ENCODE measurements at places on chromosomes 12 and 14.

- no peak for DNase-seq
These were observed 11.5 kb upstream of the KRT80 start for GRCh38 chr12:52203079-52203921.

GRCh38 chr14:72619111-72619571 is 274.8 kb downstream of the DPF3 start:
- no peak for DNase-seq

DNA sequence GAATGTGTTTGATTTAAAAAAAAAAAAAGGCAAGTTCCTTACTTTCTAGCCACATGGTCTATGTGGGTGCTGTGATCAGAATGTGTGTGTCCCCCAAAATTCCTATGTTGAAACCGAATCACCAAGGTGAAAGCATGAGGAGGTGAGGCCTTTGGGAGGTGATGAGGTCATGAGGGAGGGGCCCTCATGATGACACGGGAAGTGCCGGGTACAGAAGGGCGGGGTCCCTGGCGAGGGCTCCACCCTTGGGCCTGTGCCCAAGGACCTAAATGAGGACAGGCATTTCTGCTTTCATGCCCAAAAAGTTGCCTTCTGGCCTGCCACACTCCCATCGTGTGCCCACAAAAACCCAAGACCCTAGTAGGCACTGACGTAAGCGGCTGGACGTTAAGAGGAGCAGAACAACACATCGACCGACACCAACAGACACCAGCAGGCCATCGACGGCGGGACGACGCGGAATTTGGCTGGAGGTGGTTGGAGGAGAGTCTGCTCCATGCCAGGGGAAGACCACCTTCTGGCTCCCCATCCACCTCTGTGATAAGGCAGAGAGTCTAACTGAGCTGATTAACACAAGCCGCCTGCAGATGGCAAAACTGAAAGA is 211.8 kb downstream of the FOXN3 start:
- DNase-seq, result no peak

- DNase-seq, result peak; percentile 36
These were observed 1.9 kb upstream of the PTMS start for GRCh38 chr12:6764011-6764828.

GRCh38 chr14:93510056-93510455 is 79.3 kb downstream of the UNC79 start:
- DNase-seq, result no peak

DNA sequence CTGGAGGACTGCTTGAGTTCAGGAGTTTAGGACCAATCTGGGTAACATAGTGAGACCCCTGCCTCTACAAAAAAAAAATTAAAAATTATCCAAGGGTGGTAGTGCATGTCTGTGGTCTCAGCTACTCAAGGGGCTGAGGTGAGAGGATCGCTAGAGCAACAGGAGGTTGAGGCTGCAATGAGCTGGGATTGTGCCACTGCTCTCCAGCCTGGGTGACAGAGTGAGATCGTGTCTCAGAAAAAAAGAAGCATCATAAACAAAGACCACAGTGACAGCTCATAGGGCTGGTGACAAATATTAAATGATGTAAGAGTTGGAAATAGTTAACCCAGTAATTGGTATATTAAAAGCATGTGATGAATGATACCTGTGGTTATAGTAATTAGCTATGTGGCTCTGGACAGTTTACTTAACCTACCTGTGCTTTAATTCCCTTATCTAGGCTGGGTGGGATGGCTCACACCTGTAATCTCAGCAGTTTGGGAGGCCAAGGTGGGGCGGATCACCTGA is 68.0 kb downstream of the GSC start:
- DNase-seq, result no peak

GRCh38 chr12:10215436-10215835 is 2.8 kb downstream of the GABARAPL1 start:
- DNase-seq, result no peak

DNA sequence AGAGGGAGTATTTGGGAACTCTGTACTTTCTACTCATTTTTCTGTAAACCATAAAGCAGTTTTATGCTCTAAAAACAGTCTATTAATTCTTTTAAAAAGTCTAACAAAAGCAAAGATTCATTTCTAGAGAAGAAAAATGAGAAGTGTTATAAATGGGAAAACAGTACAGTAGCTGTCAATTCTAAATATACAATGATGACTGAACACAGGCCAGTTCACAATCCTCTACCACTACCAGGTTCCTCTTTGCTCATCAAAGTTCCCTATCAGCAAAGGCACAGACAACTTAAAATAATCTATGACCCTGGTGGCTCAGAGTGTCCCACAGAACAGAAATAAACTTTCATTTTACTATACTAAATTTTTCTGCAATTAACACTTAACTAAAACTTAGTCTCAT is 12.5 kb downstream of the NAA25 start:
- DNase-seq, result no peak

DNA sequence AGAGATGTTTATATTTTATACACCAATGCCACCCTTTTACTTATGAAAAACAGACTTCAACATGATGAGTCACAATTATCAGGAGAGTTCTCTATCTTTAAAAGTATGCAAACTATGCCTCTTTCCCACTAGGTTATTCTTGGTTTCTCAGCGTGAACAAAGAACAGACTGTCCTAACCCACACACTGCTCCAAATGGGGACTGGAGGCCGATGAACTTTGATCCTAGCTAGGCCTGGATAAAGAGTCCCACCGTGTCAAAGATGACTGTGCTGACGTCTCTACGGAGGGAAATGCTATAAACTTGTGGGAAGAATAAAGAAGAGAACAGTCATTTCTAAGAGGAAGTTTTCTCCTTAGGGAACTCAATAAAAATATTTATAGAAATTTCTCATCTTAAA is 160.1 kb downstream of the EPS8 start:
- no peak for DNase-seq

- peak; percentile 51 for DNase-seq
These were observed 43.4 kb downstream of the RNF34 start for GRCh38 chr12:121443193-121443870.

- DNase-seq, result no peak
These were observed 1949.4 kb upstream of the SEL1L start for GRCh38 chr14:83483063-83483462.

DNA sequence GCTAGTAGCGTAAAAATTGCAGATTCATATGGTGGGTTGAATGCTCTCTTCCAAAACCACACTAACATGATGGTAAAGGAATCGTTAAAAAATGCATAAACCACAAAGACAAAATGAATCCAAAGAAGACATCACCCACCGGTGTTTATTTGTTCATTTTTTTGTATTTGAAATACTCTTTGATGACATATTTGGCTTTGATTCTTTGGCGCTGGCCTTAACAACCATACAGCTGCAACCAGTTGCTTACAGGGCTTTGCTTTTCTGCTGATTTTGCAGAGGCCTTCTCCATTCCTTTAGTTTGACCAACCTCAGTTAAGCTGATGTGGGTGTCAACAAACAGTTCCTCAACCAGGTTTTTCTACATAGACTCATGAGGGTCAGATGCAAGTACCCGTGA is 103.5 kb downstream of the CACNA1C start:
- no peak for DNase-seq

DNA sequence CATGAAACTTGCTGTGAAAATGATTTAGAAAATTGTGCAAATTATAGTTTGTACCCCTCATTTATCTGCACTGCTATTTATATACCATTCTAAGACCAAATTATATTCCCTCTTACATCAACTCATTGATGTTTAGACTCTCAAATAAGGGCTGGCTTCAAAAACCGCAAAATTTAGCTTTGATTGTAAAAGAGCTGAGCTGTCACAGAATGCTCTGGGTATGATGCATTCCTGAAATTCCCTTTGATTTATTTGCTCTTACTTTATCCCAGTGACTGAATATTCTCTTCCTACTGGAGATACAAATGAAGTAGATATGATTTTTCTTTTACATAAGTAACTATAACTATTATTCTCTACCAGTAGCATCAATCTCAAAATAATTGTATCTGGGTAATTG is 78.0 kb upstream of the TMTC2 start:
- DNase-seq, result no peak

DNA sequence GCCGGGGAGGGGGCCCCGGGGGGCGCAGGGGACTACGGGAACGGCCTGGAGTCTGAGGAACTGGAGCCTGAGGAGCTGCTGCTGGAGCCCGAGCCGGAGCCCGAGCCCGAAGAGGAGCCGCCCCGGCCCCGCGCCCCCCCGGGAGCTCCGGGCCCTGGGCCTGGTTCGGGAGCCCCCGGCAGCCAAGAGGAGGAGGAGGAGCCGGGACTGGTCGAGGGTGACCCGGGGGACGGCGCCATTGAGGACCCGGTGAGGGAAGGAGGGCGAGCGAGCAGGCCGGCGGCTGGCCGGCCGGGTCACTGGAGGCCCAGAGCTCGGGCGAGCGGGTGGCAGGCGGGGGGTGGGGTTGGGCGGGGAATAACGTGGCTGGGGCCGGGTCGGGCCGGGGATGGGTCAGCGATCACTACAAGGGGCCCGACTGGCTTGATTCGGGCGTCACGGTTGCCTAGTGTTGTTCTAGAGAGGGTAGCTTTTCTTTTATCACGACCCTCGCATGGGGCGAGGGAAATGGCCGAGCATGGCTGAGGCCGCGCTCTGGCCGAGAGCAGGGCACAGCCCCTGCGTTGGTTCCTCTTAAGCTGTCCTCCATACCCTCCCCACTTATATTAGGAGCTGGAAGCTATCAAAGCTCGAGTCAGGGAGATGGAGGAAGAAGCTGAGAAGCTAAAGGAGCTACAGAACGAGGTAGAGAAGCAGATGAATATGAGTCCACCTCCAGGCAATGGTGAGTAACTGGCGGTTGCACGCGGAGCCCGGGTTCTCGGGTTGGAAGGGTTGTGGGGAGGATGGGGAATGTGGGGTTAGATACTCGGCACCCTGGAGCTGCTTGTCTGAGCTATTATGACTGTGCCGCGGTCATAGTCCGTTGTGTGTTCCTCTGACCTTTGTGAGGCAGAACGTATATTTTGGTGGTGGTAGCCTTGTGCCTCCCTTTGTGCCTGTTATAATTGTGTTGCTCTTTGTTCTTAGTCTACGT is 603 bp downstream of the PABPN1 start:
- DNase-seq, result peak; percentile 70

- DNase-seq, result no peak
These were observed 66.4 kb upstream of the DCN start for GRCh38 chr12:91249054-91249453.

- DNase-seq, result no peak
These were observed 15.0 kb downstream of the ACACB start for GRCh38 chr12:109131154-109132050.

DNA sequence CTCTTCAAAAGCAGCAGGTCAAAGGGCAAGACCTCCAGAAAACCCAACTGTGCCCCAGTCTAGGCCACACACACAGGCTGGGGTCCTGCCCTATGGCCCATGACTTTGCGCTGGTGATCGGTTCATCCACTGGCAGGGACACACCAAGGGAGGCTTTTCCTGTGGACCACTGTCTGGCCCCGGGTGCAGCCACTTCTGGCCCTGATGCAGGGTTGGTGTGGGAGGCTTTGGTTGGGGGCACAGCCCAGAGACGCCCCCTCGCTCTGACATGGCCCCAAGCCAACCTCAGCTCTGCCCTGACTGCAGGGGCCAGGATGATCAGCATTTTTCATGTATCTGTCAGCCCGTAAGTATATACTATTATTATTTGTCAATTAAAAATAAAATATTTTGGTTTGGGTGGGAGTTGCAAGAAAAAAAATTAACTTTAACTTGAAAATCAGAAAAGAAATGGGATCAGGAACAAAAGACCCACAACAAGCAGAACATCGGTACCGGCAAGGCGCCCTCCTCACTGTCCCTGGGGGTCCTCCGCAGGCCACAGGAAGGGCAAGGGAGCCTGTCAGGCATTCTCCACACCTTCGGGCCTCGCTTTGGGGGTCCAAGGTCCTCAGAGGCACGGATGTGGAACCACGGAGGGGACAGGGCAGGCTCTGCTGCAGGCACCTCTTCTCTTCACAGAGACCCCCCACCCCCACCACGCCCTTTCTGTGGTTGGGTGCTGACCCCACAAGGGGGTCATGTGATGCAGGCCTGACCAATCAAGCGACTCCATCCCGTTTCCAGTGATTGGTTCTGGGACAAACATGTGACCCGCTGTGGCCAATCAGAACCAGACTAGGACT is 181.5 kb upstream of the SFSWAP start:
- no peak for DNase-seq

GRCh38 chr12:52915637-52916036 is 10.8 kb upstream of the KRT8 start:
- no peak for DNase-seq

DNA sequence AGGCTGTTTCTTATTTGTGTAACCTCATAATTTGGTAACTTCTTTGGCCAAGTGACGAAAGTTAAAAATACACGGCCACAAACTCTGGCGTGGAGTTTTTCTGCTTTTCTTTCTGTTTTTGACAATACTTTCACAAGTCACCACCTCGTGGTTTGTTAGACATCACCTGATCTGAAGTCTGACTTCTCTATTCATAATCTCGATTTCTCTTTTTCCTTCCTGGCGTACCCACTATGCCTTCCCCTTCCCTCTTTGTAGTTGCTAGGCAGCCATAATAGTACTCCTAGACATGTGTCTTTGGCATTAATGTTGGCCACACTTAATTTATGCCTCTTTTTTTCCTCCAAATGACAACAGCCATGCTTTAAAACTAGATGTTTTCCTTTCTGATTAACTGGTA is 97.6 kb downstream of the POLR3B start:
- no peak for DNase-seq

GRCh38 chr12:120412421-120412820 is 25.5 kb upstream of the COX6A1 start:
- DNase-seq, result no peak

- no peak for DNase-seq
These were observed 24.9 kb downstream of the TCP11L2 start for GRCh38 chr12:106327309-106327869.

- DNase-seq, result no peak
These were observed 49.2 kb downstream of the DAD1 start for GRCh38 chr14:22539831-22540230.

- DNase-seq, result no peak
These were observed 181.5 kb upstream of the ATP2B1 start for GRCh38 chr12:89890161-89890560.

- DNase-seq, result no peak
These were observed 18.0 kb upstream of the OR4K5 start for GRCh38 chr14:19902409-19902808.

DNA sequence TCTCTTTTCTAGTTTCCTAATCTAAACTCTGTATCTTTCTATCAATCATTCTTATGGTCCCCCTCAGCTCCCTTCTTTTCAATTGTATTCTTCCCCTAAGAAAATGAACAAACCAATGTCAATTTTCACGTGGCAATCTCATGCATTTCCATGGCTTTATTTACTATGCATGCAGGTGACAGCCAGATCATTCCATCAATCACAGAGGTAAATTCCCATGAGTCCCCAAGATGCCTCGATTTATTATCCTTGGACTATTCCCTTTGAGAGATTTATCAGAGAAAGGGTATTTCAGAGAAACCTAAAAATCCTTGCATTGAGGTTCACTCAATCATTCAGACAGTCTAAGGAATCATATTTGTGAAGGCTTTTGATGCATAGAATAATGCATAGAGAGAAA is 301.2 kb downstream of the DIO2 start:
- no peak for DNase-seq

DNA sequence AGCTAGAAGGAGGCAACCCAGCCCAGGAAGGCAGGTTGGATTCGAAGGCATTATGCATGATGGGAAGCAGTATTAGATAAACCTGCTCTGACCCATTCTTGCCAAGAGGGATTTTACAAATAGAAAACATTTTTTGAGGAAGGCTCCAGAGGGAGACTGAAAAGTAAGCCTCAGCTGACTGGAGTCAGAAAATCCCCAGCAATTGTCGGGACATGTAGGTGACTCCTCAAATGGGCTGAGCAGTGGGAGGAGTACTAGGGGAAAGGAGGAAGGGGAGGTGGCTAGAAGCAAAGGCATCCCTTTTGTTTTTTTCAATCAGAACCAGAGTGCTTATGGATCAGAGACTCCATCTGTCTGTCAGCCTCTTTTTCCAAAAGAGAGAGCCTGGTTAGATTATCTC is 138.1 kb upstream of the NTF3 start:
- no peak for DNase-seq

- DNase-seq, result no peak
These were observed 37.5 kb upstream of the CIT start for GRCh38 chr12:119914666-119915065.

Data from stimulated activated naive CD4-positive, alpha-beta T cell treated with Interleukin-2 at 50 U/mL for 16 hours (primary cell).